ENCODE measurements at places on chromosomes 7 and 10. TPM values are rescaled to one million over a fixed set of nuclear protein-coding genes. Genes with fewer than 3 reads are reported as not detected.

The SPDYE6 gene
- 0.46 TPM for polyA plus RNA-seq

The ANXA8L1 gene
- polyA plus RNA-seq = not detected

The SLC18A3 gene
- polyA plus RNA-seq = not detected

The PNLIPRP1 gene
- not detected for polyA plus RNA-seq

The OR2A7 gene
- not detected for polyA plus RNA-seq

The RHEB gene
- 256 TPM for polyA plus RNA-seq

The AMPH gene
- polyA plus RNA-seq = 32.8 TPM

The RNLS gene
- 12.3 TPM for polyA plus RNA-seq

The OR13A1 gene
- not detected for polyA plus RNA-seq

The PNLIP gene
- not detected for polyA plus RNA-seq

The WNT2 gene
- polyA plus RNA-seq = 5.8 TPM

The GPRIN2 gene
- not detected for polyA plus RNA-seq

The GNGT1 gene
- polyA plus RNA-seq = not detected

The VWA2 gene
- polyA plus RNA-seq = not detected

The TMEM178B gene
- 7.2 TPM for polyA plus RNA-seq

The NSUN6 gene
- 12.6 TPM for polyA plus RNA-seq

The PTER gene
- polyA plus RNA-seq = 26.3 TPM

The C10orf62 gene
- polyA plus RNA-seq = not detected

The UNCX gene
- not detected for polyA plus RNA-seq

The TMUB1 gene
- polyA plus RNA-seq = 0.53 TPM

The C10orf105 gene
- polyA plus RNA-seq = not detected

The RAPGEF5 gene
- polyA plus RNA-seq = 16.7 TPM

The IKZF5 gene
- polyA plus RNA-seq = 11.2 TPM

The PLXNA4 gene
- polyA plus RNA-seq = 4.0 TPM

The CXCL12 gene
- polyA plus RNA-seq = 8.9 TPM

The DGKI gene
- 24.4 TPM for polyA plus RNA-seq

The NXPH1 gene
- polyA plus RNA-seq = 4.6 TPM

The DOCK4 gene
- 8.9 TPM for polyA plus RNA-seq

Data from Purkinje cell (primary cell).